Stimulated activated CD4-positive, alpha-beta T cell treated with anti-CD3 and anti-CD28 coated beads, Interleukin-12 subunit alpha, Interleukin-12 subunit beta, amount 100 ng/mL, for 24 hours (primary cell): ENCODE measurements at places on chromosomes 16 and 17.

- DNase-seq, result no peak
Observed at GRCh38 chr17:72569148-72569946, 448.5 kb downstream of the SOX9 start.

- no peak for DNase-seq
Observed at GRCh38 chr17:77498791-77499698, 358.3 kb downstream of the SEC14L1 start.

DNA sequence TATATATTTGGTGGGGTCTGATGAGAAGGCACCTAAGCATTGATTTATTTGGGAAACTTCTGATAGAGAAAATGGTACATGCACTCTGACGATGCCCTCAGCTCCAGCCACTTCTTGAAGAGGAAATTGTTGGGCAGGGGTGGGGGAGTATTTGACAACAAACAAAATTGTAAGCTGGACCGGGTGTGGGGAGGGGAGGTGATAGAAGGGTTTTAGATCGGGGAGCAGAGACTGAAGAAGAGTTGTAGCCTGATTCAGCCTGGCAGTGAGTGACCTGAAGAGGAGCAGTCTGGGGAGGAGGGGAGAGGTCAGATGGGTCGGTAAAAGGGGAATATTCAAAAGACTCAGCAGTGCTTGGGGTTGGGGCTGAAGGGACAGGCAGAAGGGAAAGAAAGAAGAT, 2284.7 kb downstream of the TP53TG3F start:
- DNase-seq, result no peak

- no peak for DNase-seq
Observed at GRCh38 chr17:58242171-58242784, 3.9 kb downstream of the LPO start.

GRCh38 chr16:15650698-15651171, 690 bp downstream of the NDE1 start:
- DNase-seq, result no peak

GRCh38 chr17:65261682-65262636, 124.8 kb downstream of the RGS9 start:
- no peak for DNase-seq

GRCh38 chr17:44197980-44198720, 1.5 kb downstream of the ATXN7L3 start:
- no peak for DNase-seq

- DNase-seq, result no peak
Observed at GRCh38 chr17:47811709-47812108, 9.9 kb downstream of the OSBPL7 start.

DNA sequence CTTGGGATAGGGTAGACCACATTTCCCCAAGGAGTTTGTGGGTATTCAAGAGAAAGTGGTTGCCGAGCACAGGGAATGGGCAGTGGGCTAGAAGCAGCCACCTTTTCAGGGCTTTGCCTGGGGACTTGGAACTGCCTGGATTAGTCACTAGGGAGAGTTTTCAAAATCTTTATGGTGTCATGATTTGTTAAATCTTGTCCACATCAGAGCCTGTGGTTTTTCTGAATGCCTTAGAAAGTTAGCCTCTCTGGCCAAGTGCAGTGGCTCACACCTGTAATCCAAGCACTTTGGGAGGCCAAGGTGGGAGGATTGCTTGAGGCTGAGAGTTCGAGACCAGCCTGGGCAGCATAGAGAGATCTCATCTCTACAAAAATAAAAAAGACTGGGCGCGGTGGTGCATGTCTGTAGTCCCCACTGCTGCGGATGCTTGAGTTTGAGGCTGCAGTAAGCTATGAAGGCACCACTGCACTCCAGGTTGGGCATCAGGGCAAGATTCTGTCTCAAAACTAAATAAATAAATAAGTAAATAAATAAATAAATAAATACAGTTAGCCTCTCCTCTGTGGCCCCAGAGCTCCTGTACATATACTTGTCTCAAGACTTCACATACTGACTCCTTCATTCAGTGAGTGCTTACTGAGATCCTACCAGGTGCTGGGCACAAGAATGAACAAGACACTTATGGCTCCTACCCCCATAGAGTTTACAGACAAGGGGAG, 76.3 kb upstream of the HNF1B start:
- DNase-seq, result no peak

GRCh38 chr17:859824-860195, 77.7 kb downstream of the MRM3 start:
- DNase-seq, result no peak

- peak; percentile 51 for DNase-seq
Observed at GRCh38 chr16:29900102-29900887, at the start of gene ASPHD1. ASPHD1 (plus strand) TSS chr16:29900488; CDS start chr16:29900972, 484 bp downstream.
